ENCODE measurements at places on chromosomes 13 and 19.
A peak's percentile ranks its signal among the peaks of the same experiment; 100 is the strongest.

DNA sequence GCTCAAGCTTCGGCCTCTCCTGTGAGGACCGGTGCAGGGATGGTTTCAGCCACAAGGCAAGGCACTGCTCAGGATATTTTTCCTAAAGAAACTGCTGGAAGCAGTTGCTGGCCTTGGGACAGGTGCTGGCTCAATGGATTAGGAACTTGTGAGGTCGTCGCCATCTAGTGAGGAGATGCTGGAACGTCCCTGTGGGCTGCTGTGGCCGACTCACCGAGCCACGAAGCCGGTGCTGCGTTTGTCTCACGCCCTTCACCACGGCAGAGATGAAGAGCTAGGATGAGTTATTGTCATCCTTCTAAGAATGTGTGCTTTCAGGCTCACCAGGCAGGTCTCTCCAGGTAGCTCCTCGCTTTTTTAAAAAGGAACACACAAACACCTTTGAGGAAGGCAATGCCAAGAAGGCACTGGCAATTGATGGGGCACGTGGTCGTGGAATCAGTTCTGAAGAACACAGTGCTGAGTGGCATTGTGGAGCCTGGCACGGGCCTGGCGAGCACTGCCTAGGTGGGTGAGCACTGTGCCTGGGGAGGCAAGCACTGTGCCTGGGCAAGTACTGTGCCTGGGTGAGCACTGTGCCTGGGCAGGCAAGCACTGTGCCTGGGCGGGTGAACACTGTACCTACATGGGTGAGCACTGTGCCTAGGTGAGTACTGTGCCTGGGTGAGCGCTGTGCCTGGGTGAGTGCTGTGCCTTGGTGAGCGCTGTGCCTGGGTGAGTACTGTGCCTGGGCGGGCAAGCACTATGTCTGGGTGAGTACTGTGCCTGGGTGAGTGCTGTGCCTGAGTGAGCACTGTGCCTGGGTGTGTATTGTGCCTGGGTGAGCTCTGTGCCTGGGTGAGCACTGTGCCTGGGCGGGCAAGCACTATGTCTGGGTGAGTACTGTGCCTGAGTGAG, 140.4 kb downstream of the TEX29 start:
- DNase-seq, result no peak

GRCh38 chr19:4368128-4368820, 24.9 kb downstream of the MPND start:
- DNase-seq, result no peak

DNA sequence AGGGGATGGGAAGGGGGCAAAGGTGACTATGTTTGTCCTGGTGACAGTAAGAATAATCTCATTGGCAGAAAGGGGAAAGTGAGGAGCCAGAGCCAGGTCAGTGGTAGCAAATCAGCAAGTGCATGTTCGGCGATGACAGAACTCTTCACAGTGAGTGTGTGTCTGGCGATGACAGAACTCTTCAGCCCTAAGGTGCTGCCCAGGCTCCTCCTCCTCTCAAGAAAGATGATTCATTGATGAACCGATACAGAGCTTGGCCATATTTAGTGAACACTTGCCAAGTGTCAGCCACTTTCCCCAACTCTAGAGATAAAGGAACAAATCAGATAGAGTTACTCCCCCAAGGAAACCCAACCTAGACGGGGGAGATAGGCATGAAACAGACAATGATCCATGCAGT, 199.3 kb upstream of the UBL3 start:
- DNase-seq, result no peak

DNA sequence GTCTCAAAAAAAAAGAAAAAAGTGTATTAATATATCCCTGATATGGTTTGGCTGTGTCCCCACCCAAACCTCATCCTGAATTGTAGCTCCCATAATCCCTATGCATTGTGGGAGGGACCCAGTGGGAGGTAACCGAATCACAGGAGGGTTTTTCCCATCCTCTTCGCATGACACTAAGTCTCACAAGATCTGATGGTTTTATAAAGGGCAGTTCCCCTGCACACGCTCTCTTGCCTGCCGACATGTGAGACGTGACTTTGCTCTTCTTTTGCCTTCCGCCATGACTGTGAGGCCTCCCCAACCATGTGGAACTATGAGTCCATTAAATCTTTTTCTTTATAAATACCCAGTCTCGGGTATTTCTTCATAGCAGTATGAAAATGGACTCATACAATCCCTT, 17.7 kb downstream of the STK24 start:
- DNase-seq, result no peak

DNA sequence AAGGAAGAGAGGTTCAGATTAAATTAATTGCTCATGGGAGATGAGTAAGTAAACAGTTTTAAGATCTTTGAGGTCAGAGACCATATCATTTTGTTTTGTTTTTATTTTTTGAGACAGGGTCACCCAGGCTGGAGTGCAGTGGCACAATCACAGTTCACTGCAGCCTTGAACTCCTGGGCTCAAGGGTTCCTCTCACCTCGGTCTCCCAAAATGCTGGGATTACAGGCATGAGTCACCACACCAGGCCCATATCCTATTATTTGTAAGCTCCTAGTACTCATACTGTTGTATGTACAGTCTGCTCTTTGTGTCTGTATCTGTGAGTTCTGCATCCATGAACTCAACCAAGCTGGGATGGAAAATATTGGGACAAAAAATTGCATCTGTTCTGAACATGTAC, 6.0 kb upstream of the RASL11A start:
- no peak for DNase-seq

DNA sequence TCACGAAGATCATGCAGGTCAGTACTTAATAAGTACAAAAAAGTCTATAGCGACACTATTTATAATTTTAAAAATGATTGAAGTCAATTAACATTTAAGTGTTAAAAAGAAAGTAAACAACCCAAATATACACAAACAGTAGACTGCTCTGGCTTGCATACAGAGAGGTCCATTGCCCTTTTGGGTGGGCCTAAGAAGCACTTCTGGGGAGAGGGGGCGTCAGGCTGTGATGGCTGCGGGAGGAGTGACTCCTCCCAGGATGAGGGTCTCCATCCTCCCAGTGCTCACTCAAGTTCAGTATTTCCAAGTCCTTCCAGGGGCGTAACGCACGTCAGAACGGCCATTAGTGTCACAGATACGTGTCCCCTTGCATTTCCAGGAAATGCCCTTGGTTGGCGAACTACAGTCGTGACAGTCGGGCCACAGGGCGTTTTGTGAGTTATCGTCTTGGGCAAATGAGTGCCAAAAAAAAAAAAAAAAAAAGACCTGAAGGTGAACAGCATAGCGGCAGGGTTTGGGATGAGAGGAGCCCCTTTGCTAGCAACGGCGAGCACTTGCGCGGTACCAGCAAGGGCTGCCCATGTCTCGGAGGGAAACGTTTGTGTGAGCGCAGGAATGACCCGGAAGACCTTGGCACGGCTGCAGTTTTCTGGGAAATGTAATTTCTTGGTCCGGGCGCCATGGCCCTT, at the start of gene SCGB2B2:
Gene SCGB2B2 (minus strand): TSS at position 463 of the 689 bp plus-strand sequence. CDS start 82,596 bp downstream, outside the sequence.
- peak; percentile 87 for DNase-seq

- no peak for DNase-seq
Observed at GRCh38 chr13:113164492-113164891, 6.0 kb downstream of the PROZ start.

DNA sequence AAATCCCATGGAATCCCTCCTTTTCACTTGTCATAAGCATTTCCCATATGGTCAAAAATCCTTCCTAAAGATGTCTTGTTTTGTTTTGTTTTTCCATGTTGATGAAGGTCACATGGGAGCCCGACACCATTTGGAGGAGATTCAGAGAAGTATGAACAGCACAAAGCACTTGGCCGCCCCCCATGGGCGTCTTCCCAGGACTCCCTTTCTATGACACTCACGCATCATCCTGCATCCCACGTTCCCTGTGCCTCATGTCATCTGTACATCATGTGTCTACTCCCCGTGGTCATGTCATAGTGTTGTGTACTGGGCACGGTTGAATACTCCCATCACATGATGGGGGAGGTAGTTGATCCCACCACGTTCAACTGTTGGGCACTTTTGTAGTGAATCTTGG, 2.0 kb downstream of the ZSCAN1 start:
- DNase-seq, result no peak

DNA sequence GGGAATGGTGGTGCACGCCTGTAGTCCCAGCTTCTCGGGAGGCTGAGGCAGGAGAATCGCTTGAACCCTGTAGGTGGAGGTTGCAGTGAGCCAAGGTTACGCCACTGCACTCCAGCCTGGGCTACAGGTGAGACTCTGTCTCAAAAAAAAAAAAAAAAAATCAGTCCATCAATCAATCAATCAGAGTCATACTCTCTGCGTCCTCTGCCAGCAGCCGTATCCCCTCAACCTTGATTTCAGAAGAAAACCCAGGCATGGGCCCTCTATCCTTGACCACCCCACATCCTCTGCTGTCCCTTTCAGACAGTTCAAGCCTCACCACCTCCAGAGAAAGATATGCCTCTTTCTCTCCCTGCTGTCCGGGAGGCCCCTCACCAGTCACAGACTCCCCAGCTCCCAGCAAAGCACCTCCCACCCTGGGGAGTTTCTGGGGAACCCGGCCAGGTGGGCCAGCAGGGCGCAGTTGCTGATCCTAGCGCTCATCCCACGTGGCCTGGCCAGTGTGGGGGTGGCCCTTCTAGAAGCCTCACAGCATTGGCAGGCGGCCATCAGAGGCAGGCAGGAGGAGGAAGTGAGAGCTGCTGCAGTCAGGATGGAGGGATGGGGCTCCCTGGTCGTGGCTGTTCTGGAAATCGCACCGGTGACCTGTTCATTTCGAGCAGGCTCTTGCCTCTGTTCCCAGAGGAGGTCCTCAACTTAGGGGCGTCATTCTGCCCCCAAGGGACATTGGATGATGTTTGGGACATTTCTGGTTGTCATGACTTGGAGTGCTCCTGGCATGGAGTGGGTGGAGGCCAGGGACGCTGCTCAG, 10.2 kb upstream of the JSRP1 start:
- no peak for DNase-seq

DNA sequence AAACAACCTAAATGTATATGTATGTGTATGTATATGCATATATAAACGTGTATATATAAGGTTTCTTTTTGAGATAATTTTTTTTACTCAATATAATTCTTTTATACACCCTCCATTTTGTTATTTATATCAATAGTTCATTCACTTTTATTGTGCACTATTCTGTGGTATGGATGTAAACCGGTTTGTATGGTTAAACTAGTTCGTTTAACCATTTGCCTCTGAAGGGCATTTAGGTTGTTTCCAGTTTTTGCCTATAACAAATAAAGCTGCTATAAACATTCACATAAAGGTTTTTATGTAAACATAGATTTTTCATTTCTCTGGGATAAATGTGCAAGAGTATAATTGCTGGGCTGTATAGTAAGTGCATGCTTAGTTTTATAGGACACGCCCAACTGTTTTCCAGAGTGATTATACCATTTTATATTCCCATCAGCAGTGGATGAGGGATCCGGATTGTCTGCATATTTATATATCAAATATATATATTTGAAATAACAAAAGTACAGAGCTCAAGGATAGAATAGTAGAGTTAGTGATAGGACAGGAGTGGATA, 380.3 kb downstream of the TSHZ3 start:
- DNase-seq, result no peak

- peak; percentile 56 for DNase-seq
Observed at GRCh38 chr19:38319421-38320258, at the start of gene KCNK6. TSS of gene KCNK6 (plus strand) at chr19:38319845. CDS start at chr19:38319951, 106 bp downstream.

DNA sequence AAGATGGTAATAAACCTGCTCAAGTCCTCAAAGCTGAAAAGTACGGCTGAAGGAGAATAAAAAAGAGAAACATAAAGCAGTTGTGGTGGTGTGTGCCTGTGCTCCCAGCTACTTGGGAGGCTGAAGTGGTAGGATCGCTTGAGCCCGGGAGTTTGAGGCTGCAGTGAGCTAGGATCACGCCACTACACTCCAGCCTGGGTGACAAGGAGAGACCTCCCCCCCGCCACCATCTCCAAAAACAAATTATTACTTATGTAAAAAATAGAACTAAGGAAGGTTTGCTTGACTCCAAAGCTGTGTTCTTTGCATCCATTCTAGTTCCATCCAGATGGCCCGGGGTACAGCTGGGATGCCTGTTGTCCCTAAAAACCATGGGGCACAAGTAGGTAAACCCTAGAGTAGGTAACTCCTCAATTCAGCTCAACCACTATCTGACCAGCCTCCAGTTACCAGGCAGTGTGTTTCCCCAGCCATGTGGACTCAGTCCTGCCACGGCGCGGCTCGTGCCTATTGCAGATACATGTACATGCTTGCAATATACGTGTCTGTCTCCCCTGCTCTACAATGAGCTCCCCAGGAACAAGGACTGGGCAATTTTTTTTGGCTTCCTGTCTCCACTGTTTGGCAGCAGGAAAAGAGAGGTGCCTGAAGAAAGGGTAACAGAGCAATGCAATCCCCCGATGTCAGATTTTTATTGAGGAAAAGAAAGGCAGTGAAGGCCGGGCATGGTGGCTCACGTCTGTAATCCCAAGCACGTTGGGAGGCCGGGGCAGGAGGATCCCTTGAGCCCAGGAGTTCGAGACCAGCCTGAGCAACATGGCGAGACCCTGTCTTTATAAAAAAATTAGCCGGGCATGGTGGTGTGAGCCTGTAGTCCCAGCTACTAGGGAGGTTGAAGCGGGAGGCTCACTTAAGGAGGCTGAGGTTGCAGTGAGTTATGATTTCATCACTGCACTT, 101.3 kb downstream of the GNG7 start:
- DNase-seq, result no peak

GRCh38 chr13:58587183-58587582, 955.6 kb downstream of the PCDH17 start:
- no peak for DNase-seq

DNA sequence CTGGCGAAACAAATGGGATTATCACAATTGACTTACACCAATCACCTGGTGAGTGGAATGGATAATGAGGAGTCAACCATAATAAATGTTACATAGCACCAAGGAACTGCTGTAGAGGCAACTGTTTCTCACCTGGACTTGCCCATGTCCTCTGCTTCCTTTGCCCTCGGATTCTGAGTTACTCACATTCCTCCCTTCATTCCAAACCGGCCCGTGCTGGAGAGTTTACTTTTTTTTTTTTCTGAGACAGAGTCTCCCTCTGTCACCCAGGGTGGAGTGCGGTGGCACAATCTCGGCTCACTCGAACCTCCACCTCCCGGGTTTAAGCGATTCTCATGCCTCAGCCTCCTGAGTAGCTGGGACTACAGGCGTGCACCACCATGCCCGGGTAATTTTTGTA, 41.5 kb upstream of the TSC22D1 start:
- DNase-seq, result no peak

- no peak for DNase-seq
Observed at GRCh38 chr13:57553932-57554331, 77.6 kb upstream of the PCDH17 start.

- peak; percentile 99 for DNase-seq
Observed at GRCh38 chr19:8444677-8445487, at the start of gene HNRNPM. TSS of gene HNRNPM (plus strand) at chr19:8444975. CDS start at chr19:8444999, 24 bp downstream.

Measured in CD4-positive, alpha-beta T cell treated with Interleukin-17A for 1 hour (primary cell).